ENCODE measurements at places on chromosomes 2 and 18.

DNA sequence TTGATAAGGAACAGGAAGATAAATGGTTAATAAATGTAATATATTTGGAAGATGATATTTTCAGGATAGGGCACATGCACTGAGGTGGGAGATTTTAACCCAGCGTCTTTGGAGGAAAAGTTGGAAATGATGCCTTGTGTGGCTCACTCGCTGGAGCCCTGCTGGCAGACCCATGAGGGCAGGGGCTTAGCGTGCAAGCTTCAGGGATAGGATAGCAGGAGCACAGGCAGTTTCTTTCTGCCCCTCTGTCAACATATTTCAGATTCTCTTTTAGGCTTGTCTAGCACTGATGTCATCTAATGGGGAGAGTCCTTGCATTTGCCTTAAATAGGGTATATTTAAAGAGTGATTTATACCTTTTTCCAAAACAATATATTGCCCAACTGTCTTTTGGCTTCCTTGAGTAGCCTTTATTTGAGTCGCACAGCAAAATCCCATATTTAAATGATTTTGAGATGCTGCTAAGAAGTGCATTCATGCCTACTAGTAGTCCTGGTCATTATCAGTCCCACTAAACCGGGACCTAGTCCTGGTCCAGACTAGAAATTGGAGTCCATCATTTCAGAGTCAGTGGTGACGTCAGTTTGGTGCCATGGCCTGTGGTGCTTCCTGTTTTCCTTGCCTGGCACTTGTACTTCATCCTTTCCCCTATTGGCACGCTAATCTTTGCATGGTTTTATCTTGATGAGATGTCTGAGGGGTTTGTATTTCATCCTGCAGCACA lies 45.8 kb downstream of the SH3RF3 start:
- no peak for DNase-seq

DNA sequence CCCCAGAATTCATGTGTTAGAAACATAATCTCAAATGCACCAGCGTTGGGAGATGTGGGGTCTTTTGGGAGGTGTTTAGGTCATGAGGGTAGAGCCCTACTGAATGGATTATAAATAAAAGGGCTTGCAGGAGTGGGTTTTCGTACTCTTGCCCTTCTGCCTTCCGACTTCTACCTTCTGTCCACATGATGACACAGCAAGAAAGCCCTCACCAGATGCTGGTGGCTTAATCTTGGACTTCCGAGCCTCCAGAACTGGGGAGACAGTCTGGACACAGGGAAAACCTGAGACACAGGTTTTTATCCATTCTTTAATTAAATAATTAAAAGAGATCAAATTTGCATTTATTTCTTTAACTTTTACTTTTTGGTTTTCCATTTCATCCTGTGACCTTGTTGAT lies 87.8 kb downstream of the DIS3L2 start:
- DNase-seq = no peak

- DNase-seq = no peak
Observed at GRCh38 chr2:238696786-238697185, 151.1 kb upstream of the TWIST2 start.

GRCh38 chr2:190533968-190534309 lies 583 bp downstream of the NEMP2 start:
- no peak for DNase-seq

DNA sequence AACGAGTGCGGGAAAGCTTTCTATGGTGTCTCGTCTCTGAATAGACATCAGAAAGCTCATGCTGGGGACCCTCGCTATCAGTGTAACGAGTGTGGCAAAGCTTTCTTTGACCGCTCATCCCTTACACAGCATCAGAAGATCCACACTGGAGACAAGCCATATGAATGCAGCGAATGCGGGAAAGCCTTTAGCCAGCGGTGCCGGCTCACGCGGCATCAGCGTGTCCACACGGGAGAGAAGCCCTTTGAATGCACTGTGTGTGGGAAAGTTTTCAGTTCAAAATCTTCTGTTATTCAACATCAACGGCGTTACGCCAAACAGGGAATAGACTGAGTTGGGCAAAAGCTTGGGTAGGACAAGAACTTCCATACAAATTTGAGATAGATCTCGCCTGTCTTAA lies 16.2 kb downstream of the ZNF2 start:
- no peak for DNase-seq
